ENCODE measurements at places on chromosomes 16 and 17. TPM values are rescaled to one million over a fixed set of nuclear protein-coding genes. Genes with fewer than 3 reads are reported as not detected.

Gene SLFN11
- total RNA-seq: 13.4 TPM

Gene ABCA3
- total RNA-seq: 3.7 TPM

Gene TBC1D3G
- not detected for total RNA-seq

Gene SLC5A10
- total RNA-seq: not detected

Gene IL17C
- total RNA-seq: not detected

Gene PPL
- 0.08 TPM for total RNA-seq

Gene ABCA5
- total RNA-seq: 8.6 TPM

Gene C16orf96
- 0.05 TPM for total RNA-seq

Gene ST6GALNAC1
- 0.63 TPM for total RNA-seq

GRCh38 chr17:14351493-14351892, 50.6 kb downstream of the HS3ST3B1 start:
- DNase-seq: no peak

- no peak for DNase-seq
Measured at GRCh38 chr16:86050111-86050510, 151.1 kb downstream of the IRF8 start.

- no peak for DNase-seq
Measured at GRCh38 chr17:32258383-32259140, 7.1 kb upstream of the RHBDL3 start.

DNA sequence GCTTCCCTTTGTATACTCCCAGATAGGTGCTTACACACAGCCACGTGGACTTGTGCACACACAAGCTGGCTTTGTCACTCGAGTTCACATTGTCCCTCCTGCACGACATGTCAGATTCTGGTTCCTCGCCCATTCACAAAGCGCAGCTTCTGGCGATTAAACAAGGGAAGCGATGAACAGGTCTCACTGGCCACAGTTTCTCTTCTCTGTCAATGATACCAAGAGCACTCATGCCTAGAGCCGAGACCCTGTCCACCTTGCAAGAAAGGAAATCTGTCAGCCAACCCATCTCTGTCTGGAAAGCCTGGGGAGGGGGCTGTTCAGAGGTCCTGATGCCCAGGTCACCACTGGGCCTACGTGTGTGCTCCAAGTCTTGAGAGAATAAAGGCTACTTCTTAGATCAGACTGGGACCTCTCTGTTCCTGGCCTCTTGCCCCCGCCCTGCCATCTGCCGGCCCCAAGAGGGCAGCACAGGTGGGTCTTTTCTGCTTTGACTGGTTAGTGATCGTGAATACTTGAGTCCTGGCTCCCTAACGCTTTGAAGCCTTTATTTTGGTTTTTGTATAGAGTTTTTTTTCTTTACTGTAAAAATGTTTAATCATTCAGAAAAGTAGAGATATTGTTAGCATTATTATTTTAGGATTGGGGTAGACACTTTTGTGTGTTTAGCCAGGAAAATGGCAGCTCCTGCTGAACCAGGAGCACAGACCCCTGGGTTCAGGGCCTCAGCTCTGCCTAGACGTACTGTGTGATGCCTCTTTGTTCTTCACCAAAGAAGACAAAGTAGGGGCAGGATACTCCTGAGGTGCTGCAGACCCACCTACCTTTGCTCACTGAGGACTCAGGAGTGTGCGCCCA, 104.7 kb downstream of the MRM1 start:
- DNase-seq: peak; percentile 37

- peak; percentile 2 for DNase-seq
Measured at GRCh38 chr16:50304467-50305440, 38.4 kb downstream of the ADCY7 start.

GRCh38 chr16:85398688-85399582, 214.2 kb upstream of the GSE1 start:
- no peak for DNase-seq

GRCh38 chr17:44627513-44628242, 28.6 kb upstream of the MEIOC start:
- no peak for DNase-seq

DNA sequence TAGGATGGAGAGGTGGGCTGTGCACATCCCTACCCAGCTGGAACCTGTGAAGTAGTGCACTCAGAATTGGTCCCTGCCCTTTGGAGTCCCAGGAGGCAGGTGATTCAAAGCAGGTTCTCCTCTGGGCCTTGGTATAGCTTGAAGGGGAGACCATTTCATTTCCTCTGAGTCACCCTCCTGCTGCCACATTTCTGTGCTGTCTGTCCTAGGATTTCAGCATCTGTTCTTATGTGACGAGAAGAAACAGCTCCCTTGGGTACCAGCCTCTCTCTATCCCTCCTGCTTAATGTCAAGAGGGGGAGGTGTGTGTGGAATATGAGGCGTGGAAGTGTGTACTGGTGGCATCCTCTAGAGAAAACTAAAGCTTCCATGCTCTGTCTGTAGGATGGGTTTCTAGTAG, 5.0 kb upstream of the NFE2L1 start:
- DNase-seq: no peak

GRCh38 chr16:57204675-57205074, 18.5 kb downstream of the RSPRY1 start:
- no peak for DNase-seq

DNA sequence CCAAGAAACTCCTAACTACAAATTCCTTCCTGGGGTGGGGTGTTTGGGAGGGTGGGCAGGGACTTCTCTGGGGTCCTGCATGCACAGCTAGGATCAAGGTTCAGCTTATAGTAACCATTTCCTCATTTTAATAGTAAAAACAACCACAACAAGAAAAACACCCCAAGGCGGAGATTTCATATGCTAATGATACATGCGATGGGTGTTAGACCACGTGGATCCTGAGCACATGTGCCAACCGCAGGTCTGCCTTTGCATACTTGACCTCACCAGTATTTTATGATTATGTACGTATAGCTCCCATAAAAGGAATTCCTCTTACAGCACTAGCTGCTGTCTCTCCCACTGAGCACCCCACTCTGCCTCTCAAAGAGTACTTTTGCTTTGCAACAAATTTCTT, 1.9 kb downstream of the KRTAP4-11 start:
- no peak for DNase-seq

DNA sequence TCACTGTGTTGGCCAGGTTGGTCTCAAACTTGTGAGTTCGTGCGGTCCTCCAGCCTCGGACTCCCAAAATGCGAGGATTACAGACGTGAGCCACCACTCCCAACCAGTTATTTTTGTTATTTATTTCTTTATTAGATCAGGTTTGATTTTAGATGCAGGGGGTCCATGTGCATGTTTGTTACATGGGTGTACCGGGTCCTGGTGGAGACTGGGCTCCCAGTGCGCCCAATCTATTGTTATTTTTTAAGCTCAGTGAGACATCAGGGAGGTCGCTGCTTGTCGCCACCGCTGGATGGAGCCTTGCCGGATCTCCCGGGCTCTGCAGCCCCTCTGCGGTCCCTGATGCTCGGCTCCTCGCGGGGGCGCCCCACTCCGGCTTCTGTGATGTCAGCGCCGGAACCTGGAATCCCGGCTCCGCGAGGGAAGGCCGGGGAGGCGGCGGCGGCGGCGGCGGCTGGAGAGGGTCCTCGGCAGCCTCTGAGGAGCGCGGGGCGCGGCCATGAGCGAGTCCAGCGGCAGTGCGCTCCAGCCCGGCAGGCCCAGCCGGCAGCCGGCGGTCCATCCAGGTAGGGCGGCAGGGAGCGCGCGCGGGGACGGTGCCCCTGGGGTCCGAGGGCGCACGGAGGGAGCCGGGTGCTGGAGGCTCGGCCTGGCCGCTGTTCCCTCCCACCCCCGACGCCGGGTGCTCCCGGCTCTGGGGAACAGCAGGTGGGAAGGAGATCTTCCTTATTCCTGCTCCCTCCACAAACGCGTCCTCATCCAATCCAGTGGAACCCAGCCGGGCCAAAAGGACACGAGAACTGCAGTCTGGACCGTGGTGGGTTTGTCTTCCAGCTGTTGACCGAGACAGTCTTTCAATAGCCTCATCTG, at the start of gene TMC7:
Gene TMC7 (plus strand): TSS at position 370 of the 870 bp plus-strand sequence. CDS start 130 bp downstream, at position 500.
- no peak for DNase-seq

DNA sequence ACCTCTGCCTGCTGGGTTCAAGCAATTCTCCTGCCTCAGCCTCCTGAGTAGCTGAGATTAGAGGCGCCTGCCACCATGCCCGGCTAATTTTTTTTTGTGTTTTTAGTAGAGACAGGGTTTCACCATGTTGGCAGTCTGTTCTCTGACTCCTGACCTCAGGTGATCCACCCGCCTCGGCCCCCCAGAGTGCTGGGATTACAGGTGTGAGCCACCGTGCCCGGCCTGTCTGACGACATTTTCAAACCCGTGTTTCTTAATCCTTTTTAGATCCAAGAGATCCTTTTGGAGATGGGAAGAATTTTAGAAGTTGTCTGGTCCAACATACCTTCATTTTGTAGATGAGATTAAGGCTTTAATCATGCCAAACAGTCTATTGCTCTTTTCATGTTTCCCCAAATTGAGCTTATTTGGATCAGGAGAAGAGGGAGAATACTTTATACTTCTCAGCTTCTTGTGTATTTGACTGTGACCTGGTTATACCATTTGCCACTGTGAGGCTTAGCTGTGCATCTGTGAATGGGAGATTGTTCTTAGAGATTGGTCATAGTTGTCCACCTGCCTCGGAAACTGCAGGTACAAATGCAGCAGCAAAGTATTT, 25.8 kb downstream of the USP10 start:
- no peak for DNase-seq

DNA sequence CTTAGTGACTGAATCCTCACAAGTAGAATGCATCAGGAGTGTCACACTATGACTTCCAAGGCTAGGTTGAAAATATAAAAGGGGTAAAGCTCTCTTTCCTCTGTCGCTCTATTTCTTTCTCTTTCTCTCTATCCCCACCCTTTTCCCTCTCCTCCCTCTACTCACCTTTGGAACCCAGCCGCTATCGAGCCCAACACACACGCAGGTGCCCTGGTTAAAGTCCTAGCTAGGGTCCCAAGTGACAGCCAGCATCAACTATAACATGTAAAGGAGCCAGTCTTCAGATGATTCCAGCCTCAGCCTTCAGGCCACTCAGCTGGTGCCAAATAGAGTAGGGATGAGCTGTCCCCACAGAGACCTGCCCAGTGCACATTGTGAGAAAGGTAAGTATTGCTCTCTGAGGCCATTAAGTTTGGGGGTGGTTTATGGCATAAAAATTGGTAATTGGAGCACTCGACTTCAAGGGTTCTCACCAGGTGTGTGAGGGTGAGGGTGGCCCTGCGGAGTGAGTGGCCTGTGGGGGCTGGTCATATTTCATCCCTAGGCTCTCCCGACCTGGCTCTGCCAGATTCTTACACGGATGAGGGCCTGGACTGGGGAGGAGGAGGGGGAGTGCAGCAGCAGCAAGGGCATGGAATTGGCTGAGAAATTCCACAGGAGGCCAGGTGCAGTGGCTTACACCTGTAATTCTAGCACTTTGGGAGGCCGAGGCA, 14.9 kb upstream of the C16orf54 start:
- no peak for DNase-seq

GRCh38 chr17:29005936-29006511, at the start of gene SEZ6:
SEZ6 (minus strand) TSS chr17:29006033; CDS start chr17:29005869, 164 bp downstream.
- peak; percentile 36 for DNase-seq

DNA sequence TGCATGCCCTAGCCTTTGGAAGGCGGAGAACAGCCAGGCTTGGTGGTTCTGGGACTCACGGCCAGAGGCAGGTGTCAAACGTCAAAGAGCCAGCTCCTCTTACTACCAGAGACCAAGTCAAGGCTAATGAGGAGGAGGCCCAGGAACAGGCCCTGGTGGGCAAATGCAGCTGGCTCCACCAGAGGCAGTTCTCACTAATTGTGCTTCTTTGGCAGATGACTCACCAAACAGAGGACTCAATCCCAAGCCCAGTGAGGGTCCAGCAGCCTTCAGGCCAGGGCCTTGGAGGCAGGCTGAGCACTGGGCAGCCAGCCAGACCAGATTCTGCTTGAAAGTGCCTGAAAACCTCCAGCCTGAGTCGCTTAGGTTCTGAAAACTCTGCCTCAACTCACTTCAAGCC, 336.5 kb upstream of the CDH5 start:
- DNase-seq: no peak

GRCh38 chr17:35717475-35717874, 14.0 kb upstream of the RASL10B start:
- DNase-seq: no peak

DNA sequence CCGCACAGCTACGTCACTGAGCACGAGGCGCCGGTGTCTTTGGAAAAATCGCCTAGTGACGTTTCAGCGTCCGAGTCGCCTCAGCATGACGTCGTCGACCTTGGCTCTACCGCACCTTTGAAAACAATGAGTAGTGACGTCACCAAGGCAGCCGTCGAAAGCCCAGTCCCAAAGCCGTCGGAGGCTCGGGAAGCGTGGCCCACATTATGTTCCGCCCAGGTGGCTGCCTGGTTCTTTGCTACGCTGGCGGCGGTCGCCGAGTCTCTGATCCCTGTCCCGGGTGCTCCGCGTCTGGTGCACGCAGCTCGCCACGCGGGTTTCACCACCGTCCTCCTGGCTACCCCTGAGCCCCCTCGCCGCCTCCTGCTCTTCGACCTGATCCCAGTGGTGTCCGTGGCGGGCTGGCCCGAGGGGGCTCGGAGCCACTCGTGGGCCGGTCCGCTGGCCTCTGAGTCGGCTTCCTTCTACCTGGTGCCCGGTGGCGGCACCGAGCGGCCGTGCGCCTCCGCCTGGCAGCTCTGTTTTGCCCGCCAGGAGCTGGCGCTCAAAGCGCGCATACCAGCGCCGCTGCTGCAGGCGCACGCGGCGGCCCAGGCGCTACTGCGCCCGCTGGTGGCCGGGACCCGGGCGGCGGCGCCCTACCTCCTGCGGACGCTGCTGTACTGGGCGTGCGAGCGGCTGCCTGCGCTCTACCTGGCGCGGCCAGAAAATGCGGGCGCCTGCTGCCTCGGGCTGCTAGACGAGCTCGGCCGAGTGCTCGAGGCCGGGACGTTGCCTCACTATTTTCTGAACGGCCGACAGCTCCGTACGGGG, 1.5 kb downstream of the TMEM102 start:
- DNase-seq: peak; percentile 77

DNA sequence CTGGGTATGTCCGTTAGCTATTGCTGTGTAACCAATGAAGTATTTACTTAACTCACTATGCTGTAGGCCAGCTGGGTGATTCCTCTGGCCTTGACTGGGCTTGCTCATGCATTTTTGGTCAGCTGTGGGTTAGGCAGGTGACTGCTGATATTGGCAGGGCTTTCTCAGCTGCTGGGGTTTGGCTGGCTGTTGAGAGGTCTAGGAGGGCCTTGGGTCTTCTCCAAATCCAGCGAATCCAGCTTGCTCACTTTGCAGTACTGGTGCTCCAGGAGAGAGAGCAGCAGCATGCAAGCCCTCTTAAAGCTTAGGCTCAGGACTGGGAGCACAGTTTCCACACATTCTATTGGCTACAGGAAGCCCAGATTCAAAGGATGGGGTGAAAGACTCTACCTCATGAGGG, 270.1 kb downstream of the PHKB start:
- no peak for DNase-seq

DNA sequence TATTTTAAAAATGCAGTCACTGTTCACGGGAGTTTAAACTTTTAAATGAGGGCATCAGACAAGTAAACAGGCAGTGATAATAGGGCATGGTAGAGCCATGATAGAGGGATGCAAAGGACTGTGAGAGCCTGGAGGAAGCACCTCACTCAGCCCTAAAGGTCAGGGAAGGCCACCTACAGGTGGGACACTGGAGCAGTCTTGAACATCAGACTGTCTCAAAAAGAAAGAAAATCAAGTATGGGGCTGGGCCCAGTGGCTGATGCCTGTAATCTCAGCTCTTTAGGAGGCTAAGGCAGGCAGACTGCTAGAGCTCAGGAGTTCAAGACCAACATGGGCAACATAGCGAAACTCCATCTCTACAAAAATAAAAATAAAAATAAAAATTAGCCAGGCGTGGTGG, 31.0 kb upstream of the DHRS7B start:
- no peak for DNase-seq
